ENCODE measurements at places on chromosomes 2 and 18.

DNA sequence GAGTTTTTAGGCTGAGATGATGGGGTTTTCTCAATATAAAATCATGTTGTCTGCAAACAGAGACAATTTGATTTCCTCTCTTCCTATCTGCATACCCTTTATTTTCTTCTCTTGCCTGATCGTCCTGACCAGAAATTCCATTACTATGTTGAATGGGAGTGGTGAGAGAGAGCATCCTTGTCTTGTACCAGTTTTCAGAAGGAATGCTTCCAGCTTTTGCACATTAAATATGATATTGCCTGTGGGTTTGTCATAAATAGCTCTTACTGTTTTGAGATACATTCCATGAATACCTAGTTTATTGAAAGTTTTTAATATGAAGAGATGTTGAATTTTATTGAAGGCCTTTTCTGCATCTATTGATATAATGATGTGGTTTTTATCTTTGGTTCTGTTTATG is 181.8 kb downstream of the GBX2 start:
- DNase-seq, result peak; percentile 56

GRCh38 chr18:58032233-58032632 is 11.8 kb upstream of the NEDD4L start:
- no peak for DNase-seq

GRCh38 chr2:7007846-7008741 is 90.9 kb downstream of the RNF144A start:
- peak; percentile 63 for DNase-seq

DNA sequence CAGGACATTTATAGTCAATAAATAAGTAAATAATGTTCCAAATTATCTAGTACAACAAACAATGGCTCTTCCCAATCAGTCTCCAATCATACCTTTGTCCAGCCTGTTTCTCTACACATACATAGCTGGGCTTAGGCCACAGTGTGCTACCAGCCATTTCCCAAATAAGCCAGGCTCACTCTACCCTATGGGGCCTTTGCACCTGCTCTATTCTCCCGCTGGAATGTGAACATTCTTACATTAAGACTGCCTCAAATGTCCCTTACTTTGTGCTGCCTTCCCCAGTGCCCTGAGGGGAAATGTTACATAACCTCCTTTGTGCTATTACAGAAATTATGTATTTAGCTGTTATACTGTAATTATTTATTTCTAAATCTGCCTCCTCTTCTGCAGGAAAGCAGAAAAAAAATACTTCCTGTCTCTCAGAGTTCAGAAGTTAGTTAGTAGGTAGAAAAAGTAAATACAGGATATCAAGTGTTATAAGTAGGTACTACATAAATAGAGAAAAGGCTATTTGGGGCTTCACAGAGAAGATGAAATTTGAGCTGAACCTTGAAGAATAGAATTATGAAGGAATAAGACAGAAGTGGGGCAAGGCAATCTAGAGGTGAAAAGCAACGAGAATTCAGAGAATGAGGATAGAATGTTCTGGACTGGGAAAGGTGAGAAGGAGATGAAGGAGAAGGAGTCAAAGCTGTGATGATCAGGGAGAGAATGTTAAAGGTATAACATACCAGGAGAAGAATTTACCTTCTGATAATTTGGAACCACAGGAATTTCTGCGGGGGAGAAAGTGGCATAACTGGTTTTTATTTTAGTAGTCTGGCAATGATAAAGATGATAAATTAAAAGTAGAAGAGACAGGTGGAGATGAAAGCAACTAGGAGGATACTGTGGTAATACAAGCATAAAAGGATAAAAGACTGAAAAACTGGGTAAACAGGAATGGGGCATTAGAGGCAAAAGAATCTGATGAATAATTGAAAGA is 37.0 kb downstream of the ROCK1 start:
- no peak for DNase-seq

- no peak for DNase-seq
Observed at GRCh38 chr2:109176928-109177327, 47.9 kb downstream of the SH3RF3 start.

DNA sequence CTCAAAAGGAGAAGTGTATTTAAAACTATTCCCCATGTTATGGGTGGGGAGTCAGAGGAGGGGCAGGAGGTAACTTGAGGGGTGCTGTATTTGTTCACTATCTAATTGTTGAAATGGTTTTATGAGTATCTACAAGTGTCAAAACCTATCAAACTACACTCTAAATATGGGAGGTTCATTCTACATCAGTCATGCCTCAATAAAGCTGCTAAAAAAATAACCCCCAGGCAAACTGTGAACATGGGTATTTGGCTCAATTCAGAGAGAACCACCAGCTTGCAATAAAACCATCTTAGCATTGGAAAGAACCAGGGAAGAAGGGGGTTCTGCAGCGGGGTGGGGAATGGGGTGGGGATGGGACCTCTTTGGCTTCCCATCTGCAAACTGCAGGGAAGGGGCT is 176.0 kb upstream of the SMAD2 start:
- DNase-seq, result no peak

DNA sequence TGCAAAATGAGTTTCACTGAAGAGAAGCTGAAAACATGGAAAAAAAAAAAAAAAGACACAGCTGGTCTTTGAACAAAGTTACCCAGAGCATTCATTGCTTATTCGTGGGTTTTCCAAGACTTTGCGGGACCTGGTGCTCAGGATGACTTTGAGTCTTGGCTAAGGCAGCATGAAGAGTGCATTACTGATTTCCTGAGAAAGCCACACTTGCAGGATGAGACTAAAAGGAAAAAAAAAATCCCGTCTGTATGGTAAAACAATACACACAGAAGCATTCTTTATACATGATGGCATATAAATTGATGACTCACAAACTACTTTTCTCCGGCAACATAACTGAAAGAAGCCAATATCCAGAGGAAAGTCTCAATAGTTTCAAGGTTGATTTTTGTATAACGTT is 195.4 kb downstream of the SPP2 start:
- peak; percentile 90 for DNase-seq

DNA sequence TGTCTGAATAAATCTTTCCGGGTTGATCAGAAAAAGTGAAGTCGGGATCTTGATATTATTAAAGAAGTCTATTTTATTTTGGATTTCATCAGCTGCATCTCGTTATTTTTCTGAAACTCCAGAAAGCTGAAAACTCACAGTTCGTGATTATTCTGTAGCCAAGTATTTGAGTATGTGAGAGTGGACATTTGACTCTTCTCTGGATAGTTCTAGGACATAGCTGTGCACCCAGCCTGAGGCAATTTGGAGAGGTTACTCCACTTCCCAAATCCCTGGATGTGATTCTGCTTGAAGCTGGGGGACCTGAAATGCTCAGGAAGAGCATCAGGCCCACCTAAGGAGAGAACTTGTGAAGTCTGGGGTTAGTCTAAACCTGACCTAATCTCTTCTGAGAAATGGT is 117.6 kb upstream of the PID1 start:
- DNase-seq, result no peak

GRCh38 chr2:228469721-228470120 is 288.2 kb upstream of the SPHKAP start:
- DNase-seq, result no peak

DNA sequence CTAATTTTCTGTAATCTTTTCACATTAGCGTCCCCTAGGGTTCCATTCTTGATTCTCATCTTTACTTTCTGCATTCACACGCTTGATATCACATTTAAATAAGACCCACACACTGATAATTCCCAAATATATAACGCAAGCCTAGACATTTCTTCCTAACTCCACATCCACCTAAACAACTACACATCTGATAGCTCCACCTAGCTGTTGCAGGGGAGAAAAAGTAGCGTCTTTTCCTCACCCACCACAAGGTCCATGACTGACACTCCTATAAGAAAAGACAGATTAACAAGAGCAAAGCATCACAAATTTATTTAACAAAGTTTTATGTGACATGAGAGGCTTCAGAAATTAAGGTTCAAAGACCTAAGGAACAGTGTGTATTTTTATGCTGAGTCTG is 862.2 kb upstream of the DDX18 start:
- no peak for DNase-seq

- DNase-seq, result peak; percentile 39
Observed at GRCh38 chr2:208315081-208315788, 49.2 kb downstream of the PIKFYVE start.

GRCh38 chr2:207257251-207258250 is 91.8 kb upstream of the KLF7 start:
- peak; percentile 65 for DNase-seq
